ENCODE measurements at places on chromosomes 2 and 18.

DNA sequence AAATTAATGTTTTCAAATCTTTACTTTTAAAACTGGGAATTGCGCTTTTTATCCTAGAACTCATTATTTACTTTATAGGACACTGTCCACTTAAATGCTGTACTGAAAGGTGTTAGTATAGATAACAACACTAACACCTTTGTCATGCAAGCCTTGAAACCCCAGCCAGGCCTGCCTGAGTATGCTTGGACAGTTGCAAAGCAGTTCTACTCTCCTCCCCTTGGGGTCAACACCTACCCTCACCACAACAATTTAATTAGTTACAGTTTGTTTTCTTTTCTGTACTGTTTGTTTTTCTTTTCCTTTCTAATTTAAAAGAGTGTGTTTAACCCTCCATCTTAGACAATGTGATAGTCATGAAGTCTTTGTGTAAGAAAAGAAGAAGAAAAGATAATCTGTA lies 18.9 kb upstream of the FAM98A start:
- DNase-seq: no peak

DNA sequence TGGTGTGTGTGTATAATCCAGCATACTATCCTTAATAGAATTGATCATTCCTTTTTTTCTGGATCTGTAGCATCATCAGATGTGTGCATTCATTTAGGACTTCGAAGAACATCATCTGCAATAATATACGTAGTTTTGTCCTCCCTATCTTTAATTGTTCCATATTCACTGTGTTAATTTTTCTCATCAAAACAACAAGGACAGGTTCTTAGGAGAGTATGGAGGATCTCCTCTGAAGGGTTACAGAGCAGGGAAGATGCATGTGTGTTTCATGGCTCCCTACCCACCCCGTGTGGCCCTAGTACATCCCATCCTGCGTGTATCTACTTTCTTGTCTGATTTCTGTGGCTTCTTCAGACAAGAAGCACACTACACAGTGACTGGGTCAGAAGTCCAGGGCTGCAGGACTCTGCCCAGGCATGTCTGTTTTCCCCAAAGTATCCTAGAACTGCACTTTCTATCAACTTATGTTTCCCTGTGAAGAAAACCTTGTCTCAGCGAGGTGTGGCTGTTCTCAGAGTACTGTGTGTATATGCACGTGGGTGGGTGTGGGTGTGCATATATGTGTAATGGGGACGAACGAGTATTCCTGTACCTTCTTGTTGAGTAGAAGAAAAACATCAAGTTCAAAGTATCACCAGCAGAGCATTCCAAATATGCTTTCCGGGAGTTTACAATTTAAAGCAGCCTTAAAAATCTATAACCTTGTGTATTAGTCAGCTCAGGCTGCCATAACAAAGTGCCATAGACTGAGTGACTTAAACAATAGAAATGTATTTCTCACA lies 220.4 kb upstream of the FOSL2 start:
- no peak for DNase-seq

DNA sequence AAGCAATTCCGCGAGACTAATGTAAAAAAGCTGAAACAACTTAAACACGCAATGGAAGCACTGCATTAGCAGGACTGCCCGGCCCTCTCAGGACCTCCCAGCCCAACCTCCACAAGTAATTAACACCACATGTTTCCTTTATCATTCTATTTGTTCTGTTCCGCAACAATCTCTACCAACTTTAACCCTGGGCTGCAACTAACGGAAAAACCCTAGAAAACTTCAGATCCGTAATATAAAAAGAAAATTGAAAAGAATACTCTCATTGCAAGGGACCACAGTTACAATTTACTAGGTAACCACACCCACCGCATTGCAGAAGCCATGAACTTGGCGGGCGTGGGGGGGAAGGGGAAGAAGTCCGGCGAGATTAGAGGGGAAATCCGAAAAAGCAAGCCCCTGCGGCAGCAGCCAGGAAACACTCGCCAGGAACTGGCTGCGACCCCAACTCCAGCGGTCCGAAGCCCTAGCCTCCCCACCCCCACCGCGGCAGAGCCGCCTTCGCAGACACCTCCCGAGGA lies 1.2 kb downstream of the EPB41L3 start:
- peak; percentile 4 for DNase-seq

GRCh38 chr2:75134860-75135259 lies 64.5 kb downstream of the TACR1 start:
- no peak for DNase-seq

DNA sequence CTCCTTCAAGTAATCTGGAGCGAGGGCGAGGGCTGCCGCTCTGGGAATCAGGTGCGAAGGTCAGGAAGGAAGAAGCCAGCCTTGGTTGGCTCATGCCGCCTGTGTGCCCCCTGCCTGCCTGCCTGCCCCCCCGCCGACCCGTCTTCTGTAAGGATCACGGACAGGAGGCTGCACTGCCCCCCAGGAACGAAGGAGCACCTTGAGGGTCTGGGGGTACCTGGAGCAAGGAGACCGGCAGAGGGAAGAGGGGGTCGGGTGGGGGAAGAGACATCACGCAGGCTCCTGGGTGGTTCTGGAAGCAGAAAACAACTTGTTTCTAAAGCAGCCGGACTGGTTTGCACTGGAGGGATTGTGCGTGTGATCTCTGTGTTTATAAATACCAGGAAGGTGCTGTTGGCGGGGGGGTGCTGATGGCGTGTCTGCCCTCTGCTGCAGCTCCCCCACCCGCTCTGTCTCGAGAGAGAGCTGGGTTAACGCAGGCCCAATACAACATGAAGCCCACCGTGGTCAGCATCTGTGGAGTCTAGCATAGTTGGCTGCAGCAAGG lies 1.7 kb downstream of the FOSL2 start:
- DNase-seq: peak; percentile 43

DNA sequence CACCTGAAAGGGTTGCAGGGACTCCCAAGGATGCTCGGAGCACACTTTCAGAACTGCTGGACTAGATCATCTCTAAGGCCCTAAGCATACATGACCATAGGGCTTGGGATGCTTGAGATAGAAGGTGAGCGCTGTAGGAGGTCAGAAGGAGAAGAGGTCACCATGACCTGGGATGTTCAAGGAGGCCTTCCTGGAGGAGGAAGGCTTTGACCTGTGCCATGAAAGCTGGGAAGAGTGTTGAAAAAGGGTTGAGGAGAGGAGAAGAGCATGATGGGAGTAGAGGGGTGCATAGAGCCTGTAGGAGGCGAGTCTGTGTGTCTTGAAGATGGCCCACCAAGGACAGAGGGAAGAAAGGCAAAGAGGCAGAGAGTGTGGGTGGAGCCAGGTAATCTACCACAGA lies 222.4 kb downstream of the LOXHD1 start:
- DNase-seq: no peak

- no peak for DNase-seq
These were observed 38.8 kb upstream of the ACYP2 start for GRCh38 chr2:54076586-54076985.

- DNase-seq: peak; percentile 34
These were observed 76.1 kb upstream of the PMAIP1 start for GRCh38 chr18:59823596-59824195.

- DNase-seq: no peak
These were observed 1877.7 kb upstream of the LRRTM1 start for GRCh38 chr2:82182270-82182669.

GRCh38 chr2:105795575-105795934 lies 50.8 kb downstream of the NCK2 start:
- no peak for DNase-seq

- no peak for DNase-seq
These were observed 130.4 kb downstream of the GLI2 start for GRCh38 chr2:120866071-120866470.

GRCh38 chr18:32442575-32442974 lies 28.1 kb downstream of the GAREM1 start:
- DNase-seq: no peak

GRCh38 chr2:224412141-224413015 lies 10.5 kb upstream of the FAM124B start:
- DNase-seq: no peak

- DNase-seq: no peak
These were observed 200.3 kb downstream of the DPP4 start for GRCh38 chr2:161873707-161874106.

All from NCI-H510A (cell line).